ENCODE measurements at places on chromosomes 12 and 14.
A peak's percentile ranks its signal among the peaks of the same experiment; 100 is the strongest.

DNA sequence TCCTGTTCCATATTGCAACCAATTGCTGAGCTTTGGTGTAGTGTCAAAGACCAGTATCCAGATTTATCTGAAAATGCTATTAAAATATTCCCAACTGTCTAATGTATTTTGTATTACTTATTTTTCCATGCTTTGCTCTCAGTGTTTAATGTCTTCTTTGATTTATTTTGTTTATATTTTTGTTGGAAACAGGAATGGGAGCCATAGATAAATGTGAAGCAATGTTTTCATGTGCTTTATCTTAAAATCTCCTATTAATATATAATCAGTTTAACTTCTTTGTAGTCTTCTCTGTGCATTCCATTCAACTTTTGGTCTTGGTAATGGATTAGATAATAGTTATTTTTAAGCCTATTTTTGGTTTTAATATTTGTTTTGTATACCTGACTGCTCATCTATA, 8.8 kb downstream of the RAP1B start:
- DNase-seq = no peak

- DNase-seq = no peak
Observed at GRCh38 chr14:97280526-97280925, 483.3 kb downstream of the VRK1 start.

GRCh38 chr12:55757701-55758100, 14.8 kb downstream of the GDF11 start:
- DNase-seq = no peak

- no peak for DNase-seq
Observed at GRCh38 chr12:32419520-32419960, 20.2 kb downstream of the FGD4 start.

GRCh38 chr12:6230321-6231110, 30.3 kb downstream of the CD9 start:
- DNase-seq = no peak

DNA sequence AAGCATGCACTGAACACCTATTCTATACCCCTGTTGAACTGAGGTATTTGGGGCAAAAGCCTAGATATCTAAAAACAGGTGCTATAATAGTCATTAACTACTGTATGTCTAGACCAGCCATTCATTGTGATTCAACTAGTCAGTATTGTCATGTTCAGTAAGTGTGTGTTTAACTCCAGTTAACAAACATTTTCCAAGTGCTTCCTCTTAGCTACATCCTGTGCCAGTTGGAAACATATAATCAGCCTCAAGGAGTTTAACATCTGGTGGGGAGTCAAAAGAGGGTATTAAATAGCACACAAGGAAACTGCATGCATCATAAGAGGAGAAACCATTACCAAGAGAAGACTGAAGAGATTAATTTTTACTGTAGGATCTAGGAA, 20.4 kb downstream of the TMTC1 start:
- no peak for DNase-seq

GRCh38 chr12:92927436-92928281, 1.4 kb downstream of the EEA1 start:
- peak; percentile 49 for DNase-seq

DNA sequence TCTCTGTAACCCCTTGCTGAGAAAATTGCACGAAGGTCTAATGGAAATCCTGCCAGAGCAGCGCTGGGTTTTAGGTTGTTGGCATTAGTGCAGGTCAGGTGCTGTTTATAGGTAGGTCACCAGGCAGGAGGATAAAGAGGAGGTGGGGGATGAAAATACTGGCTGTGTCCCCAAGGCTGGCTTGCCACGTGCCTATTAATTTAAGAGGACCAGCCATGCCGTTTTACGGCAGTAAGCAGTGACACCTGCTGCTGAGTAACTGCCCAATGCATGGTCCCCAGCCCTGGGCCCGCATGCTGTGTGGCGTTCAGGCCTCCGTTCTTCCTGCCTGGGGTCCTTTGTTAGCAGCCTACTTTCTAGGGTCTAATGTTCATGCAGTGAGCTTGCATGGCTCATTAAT, 67.2 kb downstream of the WDR20 start:
- DNase-seq = no peak

- DNase-seq = no peak
Observed at GRCh38 chr12:41356181-41356580, 168.1 kb downstream of the PDZRN4 start.

DNA sequence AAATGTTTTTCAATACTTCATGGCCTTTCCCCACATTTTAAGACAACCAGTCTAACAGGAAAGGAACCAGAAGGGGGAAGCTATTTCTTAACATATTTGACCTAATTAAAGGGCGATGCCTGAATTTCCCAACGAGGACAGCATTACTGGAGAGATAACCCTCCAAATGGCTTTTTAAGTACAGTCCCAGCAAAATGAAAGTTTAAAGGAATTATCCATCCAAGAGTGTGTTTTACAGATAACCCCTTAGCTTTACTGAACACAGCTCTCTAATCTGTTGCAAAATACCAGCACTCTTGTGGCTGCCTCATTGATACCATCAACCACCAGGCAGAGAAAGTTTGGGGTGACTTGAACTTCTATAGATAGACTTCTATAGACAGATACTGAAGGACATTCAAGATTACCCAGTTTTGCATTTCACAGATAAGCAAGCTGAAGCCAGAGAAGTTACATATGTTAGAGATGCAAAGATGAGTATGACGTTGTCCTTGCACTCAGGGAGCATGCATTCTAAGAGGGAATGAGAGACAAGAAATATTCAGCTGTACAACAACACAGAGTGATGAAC, 41.3 kb upstream of the DUSP6 start:
- no peak for DNase-seq

DNA sequence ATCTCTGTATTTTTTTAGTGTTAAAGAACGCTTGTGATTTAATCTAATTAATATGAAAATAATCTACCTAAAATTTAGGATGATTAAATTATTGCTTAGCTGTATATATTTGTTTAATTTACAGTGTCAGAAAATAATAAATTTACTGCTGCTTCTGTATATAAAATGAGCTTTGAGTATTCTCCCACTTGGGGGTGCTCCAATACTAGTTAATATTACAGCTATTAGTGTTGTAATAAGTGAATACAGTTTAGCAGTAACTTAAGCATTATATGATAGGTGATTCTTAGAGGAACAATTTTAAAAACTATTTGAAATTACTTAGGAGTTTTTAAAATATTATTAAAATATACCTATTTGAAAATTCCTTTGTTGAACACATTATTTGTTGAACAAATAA, 62.2 kb downstream of the PAPOLA start:
- DNase-seq = no peak

GRCh38 chr14:54300881-54301280, 95.9 kb upstream of the CDKN3 start:
- DNase-seq = no peak

GRCh38 chr12:79059557-79059956, 195.0 kb downstream of the SYT1 start:
- no peak for DNase-seq

DNA sequence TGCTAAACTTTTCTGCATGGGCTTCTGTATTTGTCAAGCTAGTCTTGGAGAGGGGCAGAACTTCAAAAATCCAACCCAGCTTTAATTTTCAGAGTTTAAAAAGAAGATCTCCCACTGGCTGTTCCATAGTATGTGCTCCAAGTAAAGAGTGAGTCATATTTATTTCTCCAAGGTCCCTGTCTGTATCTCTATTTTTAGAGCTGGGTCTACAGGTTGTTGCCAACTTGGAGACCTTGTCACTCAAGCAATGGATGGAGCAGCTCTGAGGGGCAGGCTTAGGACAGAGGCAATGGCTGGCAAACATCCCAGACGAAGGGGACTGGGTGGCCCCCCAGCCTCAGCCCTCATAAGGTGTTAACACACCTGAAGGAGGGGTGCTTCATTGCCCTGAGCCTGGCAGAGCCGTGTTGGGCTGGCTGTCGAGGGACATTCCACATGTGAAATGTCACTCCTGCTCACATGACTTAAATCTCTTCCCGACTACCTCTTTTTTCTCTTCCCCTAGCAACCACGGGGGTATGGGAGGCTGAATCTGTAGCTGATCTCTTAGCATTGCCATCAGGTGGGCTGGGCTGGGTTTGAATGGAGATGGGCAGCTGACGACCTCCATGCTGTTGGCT, 103.1 kb downstream of the SMOC1 start:
- DNase-seq = no peak

DNA sequence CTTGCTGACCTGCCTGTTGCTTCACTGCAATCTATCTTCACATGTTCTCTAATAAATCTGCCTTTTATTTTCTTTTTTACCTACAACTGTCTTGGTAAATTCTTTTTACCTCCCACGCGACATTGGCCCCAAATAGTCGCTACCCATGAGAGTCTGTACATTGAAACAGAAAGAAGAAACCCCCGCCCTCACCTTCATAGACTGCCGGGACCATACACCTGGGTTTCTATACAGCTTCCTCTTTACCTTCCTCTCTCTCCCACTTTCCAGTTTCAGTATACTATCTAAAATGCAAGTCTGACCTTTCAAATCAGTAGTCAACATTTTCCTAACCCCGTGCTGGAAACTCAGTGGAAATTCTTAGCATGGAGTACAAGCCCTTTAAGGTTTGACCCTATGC, 4.8 kb downstream of the SLC8A3 start:
- DNase-seq = no peak

- no peak for DNase-seq
Observed at GRCh38 chr12:104729091-104729490, 229.0 kb downstream of the SLC41A2 start.

- peak; percentile 14 for DNase-seq
Observed at GRCh38 chr12:102816816-102817434, 100.1 kb downstream of the PAH start.

DNA sequence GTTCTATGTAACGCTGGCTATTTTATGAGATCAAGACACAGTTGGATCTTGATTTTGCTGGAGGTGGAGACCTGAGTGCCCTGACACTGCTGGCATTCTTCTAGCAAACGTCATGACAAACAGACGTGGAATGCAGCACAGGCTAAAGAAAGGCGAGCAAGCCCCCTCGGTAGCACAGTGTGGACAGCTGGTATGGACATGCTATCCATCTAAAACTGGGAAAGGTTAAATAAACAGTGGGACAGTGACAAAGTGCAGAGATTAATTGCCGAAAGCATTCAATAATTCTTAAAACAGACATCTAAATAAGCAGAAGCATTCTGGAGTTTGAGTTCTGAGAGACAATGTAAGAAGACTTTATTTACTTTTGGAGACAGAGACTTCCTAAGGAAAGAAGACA, 237.2 kb downstream of the FBXL14 start:
- no peak for DNase-seq

GRCh38 chr14:64620910-64621309, 71.1 kb downstream of the PPP1R36 start:
- DNase-seq = no peak

DNA sequence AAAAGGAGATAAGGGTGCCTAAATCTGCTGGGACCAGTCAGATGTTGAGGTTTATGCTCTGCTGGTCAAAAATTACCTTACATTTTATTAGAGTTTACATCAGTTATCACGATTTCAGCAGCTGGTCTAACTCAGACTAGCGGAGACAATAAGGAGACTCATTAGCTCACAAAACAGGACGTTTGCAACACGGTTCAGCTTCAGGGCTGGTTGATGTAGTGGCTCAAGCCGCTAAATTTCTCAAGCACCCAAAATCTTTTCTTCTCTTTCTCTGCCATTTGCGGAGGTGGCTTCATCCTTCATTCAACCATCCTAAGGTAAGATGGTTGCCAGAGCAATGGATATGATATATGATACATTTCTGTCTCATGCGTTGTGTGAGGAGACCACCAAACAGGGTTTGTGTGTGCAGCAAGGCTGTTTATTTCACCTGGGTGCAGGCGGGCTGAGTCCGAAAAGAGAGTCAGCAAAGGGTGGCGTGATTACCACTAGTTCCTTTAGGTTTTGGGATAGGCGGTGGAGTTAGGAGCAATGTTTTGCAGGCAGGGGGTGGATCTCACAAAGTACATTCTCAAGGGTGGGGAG, 30.3 kb upstream of the CLIP1 start:
- no peak for DNase-seq

DNA sequence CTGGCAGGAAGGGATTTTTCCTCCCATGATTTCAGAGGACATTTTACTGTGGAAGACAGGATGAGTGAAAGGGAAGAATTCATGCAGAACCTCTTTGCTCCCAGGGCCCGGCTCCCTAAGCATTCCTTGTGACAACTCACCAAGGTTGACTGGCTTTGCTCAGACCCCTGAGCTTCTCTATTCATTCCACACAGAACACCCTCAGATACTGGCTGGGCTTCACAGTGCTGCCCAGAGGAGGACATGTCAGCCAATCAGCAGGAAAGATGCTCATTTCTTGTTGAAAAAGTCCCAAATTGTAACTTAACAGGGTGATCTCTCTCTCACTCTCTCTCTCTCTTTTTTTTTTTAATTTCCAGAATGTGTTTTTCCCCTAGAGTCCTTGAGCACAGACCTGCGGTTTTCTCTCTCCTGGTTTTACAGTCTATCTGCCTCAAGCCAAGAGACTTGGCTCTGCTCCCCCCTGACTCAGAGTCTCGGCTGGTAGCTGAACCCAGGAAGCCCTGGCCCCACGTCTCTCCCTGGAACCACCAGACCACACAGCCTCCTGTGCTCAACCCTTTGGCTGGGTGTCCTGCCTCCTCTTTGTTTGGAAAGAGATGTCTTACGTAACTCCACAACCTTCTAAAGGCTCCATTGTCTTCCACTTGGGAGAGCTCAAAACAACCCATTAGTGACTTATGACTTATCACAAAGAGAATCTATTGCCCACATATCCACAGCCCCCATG, 43.9 kb downstream of the SSPN start:
- peak; percentile 22 for DNase-seq

DNA sequence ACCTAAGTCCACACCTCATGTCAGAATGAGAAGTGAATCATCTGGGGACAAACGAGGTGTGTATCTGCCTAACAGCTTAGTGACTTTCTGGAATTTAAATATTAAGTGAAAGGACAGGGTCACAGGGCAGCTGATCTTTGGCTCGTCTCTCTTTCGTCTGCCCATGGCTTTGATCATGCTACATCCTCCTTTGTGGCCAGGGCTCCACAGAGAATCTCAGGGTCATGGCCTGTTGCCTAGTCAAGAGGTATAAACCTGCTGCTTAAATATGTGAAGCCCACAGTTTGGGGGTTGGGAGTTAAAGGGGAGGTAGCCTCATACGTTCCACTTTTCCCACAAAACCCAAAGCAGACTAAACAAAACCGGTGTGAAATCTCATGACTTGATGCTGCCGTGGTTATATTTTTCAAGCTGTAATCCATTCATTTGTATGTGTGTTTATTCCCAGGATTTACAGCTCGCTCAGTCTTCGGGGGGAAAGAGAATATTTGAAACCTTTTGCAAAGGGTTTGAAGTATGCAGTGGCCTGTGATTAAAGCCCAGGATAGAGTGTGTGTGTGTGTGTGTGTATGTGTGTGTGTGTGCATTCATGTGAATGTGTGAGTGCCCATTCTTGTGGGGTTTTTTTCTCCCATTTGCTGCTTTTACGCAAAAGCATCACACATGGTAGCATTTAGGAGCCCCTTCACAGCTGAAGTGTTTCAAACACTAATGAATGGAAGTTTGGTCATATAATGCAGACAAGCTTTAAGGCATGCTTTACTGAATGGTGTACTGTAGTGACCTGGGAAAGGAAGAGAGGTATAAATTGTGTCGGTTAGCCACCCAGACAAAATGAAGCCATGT, 137.1 kb downstream of the HMGA2 start:
- DNase-seq = no peak

GRCh38 chr14:70982200-70982599, 74.9 kb downstream of the PCNX1 start:
- DNase-seq = no peak

- no peak for DNase-seq
Observed at GRCh38 chr14:51621654-51622053, 30.1 kb upstream of the FRMD6 start.

Measured in HFF-Myc (cell line).